ENCODE measurements at places on chromosomes 3 and 15.

DNA sequence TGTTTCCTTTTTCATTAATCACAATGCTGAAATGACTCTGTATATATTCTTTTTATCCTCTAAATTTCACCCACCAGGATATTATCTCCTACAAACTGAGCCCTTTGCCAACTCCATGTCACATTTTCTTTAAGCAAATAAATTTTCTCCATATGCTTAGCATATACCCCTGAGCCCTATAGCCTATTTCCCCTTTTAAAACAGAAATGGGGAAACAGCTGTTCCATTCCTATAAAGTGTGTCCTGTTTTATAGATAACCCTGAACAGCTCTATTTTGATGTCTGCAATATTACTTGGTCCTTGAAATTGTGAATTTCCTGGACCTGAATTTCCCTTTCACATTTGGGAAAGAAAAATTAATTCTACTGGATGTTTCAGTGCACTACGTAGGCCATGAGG, 15.6 kb upstream of the FILIP1L start:
- DNase-seq = no peak

DNA sequence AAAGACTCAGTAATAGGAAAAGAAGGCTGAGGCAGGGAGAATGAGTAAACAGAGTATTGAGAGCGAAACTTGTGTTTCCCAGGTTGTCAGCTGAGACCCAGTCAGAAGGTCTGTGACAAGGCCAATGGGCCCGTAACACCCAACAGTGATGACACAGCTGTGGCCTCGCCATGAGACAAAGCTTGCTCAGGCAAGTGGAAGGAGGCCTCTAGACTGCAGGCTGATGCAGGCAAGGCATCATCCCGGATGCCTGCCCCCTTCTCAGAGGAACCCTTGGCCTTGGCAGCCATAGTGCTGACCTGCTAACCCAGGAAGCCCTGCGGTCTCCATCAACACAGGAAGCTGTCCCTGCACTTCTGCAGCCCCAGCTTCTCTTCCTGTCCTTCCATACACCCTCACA, 15.4 kb downstream of the RAB6B start:
- DNase-seq = no peak

DNA sequence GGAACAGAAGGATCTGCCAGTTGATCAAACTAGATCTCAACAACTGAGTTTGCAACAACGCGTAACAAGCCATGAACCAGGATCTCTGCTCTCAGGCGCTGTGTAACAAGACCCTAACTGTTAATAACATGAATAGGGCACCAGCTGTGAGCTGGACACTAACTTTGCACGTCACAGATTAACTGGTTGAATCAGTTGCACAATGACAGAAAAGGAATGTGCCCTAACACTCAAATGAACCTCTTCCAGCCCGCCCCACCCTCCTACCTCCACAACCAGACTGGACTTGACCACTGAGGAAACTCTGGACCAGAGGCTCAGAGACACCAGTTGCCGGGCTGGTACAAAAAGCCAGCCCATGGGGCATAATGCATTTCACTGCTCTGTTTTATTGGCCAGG, 34.3 kb downstream of the MCF2L2 start:
- DNase-seq = no peak

GRCh38 chr3:106276755-106277612, 408.2 kb upstream of the CBLB start:
- DNase-seq = no peak

DNA sequence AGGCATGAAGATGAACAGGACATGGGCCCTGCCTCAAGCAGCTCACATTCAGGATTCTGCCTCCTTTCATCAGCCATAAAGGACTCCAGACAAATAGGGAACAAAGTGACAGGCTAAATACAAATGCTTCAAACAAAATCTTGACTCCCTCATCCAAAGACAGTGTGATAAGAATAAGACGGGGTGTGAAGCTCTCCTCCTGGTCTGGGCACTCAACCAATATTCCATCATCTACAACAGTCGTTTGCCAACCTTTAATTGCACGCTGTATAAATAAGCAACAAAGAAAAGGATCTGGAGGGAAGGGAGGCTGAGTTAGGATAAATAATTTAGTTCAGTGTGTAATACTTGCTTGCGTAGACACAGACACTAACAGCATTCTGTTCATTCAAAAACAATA, 5.4 kb downstream of the CCDC54 start:
- no peak for DNase-seq

Measured in effector CD8-positive, alpha-beta T cell (primary cell).